ENCODE measurements at places on chromosomes 5 and 9. TPM values are rescaled to one million over a fixed set of nuclear protein-coding genes. Genes with fewer than 3 reads are reported as not detected.

GRCh38 chr5:72292411-72292810, 27.6 kb downstream of the MRPS27 start:
- no peak for DNase-seq

Gene ZNF454
- 0.43 TPM for total RNA-seq

- DNase-seq = no peak
These were observed 94.8 kb downstream of the AOPEP start for GRCh38 chr9:94821098-94821887.

Gene MZB1
- 0.43 TPM for total RNA-seq

DNA sequence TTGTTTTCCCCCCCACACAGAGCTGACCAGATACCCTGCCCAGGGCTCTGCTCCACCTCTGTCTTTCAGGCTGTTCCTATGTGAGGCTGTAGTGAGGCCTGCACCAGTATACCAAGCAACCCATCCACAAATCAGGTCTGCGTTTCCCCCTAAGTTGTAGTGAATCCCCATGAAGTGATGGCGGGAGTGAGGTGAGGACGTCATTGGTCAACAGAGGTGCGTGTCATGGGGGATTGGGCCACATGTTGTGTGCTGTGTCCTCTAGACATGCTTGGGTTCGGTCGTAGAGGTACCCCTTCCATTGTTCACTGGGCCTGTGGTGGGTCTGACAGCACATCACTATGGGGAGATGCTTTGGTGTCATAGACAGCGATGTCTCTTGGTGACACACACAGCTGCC, 184.6 kb downstream of the CACNA1B start:
- DNase-seq = no peak

DNA sequence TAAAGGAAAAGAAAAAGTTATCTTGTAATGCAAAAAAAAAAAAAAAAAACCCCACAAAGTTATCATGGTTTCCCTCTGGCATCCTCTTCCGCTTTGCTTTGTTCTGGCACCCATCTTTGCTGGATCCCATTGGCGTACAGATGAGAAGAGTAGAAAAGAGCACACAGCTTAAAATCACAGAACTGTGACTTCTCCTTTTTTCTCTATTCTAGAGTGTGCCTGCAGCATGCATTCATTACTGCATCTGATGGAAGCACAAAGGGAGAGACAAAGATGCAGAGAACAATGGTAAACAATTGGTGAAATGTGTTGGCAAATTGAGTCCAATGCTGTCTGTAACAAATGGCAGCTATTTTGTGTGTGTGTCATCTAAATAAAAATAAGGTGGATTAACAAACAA, 440.8 kb upstream of the PIK3R1 start:
- DNase-seq = no peak

DNA sequence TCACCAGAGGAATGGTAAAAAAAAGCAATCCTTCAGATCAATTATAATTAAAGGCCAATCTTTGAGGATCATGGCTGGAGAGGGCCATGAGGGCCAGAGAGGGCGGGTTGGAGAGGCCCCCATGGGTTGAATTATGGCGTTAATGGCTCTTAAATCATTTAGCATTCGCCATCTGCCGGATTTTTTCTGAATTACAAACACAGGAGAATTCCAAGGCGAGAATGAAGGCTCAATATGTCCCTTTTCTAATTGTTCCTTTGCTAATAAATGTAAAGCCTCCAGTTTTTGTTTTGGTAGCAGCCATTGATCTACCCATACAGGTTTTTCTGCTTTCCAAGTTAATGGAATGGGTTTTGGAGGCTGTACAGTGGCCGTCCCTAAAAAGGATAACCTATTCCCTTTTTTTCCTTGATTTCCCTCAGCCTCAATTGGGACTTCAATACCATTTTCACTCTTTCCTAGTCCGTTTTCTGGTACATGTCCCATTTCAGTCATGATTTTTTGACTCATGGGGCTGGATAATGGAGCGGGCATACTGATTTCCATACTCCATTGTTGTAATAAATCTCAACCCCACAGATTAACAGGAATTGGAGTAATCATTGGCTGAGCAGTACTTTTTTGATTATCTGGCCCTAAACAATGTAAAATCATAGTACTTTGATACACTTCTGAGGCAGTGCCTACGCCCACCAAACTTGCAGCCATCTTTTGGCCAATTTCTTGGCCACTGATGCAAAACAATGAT, 6.7 kb upstream of the TMEM141 start:
- DNase-seq = no peak

Measured in fibroblast of villous mesenchyme (primary cell).